Stimulated activated CD4-positive, alpha-beta T cell treated with anti-CD3 and anti-CD28 coated beads, Interleukin-4, amount 100 ng/mL, for 1 hour (primary cell): ENCODE measurements at places on chromosomes 7 and 10.
A peak's percentile ranks its signal among the peaks of the same experiment; 100 is the strongest.

- DNase-seq = no peak
Observed at GRCh38 chr7:156180451-156181229, 368.4 kb upstream of the SHH start.

DNA sequence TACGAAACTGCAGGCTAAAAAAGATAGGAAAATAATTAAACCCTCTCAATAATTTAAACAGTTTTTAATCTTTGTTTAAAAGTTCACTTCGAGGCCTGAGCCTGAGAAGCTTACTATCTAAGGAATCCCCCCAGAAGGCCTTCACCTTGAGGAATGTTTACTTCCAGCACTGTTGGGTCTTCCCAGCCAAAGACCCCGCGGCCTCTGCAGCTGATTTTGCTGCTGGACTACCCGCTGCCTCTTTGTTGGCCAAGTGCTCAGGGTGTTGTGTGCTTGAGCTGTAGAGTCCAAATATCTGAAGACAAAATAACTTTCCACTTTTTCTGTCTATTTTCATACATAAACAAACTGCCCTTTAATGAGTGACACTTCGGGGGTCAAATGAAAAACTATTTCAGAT, 292.7 kb downstream of the GLRX3 start:
- DNase-seq = no peak

DNA sequence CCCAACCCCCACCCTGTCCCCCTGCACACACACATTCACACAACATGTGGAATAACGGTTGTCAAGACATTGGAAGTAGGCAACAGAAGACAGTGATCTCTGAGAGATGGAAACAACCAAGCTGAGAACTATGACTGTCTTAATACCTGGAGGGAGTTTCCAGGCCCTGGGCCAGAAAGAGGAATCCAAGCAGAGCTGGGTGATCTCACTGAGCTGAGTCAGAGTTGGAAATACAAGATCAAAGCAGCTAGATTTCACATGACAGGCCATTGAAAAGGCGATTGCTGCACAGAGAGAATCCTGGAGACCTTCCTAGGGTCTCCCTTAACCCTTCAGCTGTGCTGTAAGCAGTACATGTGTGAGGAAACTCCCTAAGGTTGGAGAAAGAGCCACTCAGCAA, 165.8 kb upstream of the PRSS1 start:
- DNase-seq = peak; percentile 21

- DNase-seq = no peak
Observed at GRCh38 chr7:100873599-100874299, 1.2 kb upstream of the SRRT start.

DNA sequence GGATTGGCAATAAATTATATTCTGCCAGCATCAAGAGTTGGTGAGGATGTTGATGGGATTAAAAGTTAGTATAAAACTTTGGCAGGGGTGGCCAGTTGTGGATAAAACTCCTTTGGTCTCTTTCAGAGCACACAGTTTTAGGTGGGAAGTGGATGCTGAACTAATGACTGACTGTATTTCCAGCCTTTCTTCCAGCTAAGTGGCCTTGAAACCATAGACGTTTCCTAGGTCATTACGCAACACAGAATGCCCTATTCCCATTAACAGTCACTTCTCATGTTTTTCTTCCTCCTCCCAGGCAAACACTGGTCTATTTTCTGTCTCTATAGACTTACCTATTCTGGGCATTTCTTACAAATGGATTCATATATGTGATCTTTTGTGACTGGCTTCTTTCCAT, 467.4 kb downstream of the NEBL start:
- DNase-seq = no peak

- no peak for DNase-seq
Observed at GRCh38 chr7:99679032-99679399, 780 bp downstream of the CYP3A5 start.

- no peak for DNase-seq
Observed at GRCh38 chr10:15739254-15739970, 19.7 kb upstream of the ITGA8 start.

DNA sequence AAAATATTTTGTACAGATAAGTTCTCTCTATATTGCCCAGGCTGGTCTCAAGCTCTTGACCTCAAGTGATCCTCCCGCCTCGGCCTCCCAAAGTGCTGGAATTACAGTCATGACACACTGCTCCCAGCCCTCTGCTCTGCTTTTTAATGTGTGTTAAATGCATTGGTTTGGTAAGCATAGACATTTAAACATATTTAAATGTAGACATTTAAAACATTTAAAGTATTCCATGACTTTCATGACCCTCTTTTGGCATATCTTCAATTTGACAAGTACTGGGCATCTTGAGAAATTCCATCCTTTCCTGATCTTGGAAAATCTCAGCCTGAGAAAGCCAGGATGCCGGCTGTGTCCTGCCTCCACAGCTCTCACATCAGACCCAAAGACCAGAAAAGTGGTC, 5.2 kb upstream of the SAR1A start:
- no peak for DNase-seq
